ENCODE measurements at places on chromosomes 2 and 18. TPM values are rescaled to one million over a fixed set of nuclear protein-coding genes. Genes with fewer than 3 reads are reported as not detected.

DNA sequence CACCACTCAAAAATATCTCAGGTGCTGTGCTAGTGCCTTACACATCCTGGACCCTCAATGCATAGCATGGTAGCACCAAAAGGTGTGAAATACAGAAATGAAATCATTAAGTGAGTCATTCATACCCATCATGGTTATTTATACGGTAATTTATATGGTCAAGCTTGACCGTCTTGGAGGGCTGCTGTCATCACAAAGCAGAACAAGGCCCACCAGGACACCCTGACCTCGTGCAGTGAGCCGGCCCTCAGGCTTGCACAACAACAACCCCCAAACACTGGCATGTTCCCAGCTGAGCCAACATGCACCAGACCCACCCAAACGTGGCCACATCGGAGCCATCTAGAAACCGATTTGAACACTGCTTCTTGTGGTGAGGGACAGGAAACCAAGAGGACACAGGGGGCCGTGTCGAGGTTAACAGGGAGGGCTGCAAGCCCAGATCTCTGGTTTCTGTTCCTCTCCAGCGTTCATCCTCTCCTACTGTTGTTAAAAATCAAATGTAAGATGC is 378.5 kb upstream of the ID2 start:
- DNase-seq: peak; percentile 96

DNA sequence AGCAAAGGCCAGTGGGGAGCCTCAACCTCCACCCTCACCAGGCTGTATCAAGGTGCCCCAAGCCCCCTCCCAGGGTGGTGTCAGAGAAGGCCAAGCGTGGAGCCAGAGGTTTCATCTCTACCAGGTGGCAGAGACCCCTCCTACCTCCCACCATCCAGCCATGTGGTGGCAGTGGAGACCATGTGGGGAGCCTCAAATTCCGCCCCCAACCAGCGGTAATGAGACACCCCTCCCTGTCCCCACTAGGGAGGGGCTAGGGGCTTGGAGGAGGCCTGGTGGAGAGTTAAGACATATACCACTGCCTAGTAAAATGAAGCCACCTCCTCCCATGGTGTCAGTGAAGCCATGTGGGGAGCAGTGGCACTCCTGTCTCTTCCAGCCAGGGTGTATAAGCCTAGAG is 24.4 kb upstream of the YPEL5 start:
- no peak for DNase-seq

- DNase-seq: no peak
Measured at GRCh38 chr2:172208791-172209325, 106.2 kb upstream of the DLX2 start.

The ADRA2B gene
- 0.15 TPM for total RNA-seq

DNA sequence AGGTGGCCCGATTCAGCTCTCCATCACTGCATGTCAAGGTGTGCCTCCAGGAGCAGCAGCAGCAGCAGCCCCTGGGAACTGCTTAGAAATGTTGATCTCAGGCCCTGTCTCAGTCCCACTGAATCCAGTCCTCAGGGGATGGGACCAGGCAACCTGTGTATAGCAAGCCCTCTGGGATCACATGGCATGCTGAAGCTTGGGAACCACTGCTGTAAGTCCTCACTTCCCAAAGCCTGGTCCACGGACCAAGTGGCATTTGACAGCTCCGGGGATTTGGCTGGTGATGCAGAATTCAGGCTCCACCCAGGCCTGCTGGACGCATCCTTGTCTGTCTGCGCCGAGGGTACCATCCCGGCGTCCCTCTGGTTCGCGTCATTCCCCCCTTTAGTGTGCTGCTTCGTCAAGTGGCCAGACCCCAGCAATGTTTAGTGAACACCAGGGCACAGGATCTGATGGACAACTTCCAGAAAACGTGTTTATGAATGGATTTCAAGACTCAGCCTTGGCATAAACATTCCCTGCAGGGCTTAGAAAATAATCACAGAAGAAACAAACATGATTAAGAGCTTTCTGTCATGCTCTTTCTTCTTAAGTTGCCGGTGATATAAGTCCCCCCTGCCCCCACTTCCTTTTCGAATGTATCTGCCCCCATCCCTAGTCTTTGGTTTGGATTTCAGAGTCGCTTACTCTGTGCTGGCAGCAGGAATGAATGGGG is 234.0 kb downstream of the GBX2 start:
- no peak for DNase-seq
